Renal cortical epithelial cell (primary cell): ENCODE measurements at places on chromosomes 11 and 22. TPM values are rescaled to one million over a fixed set of nuclear protein-coding genes. Genes with fewer than 3 reads are reported as not detected.

Gene RAG1
- 2.6 and 3.7 TPM in 2 replicates for total RNA-seq

Gene PRODH
- 1.9 and 4.3 TPM in 2 replicates for total RNA-seq

Gene SCGB1C1
- 0.55 TPM in 1 of 2 replicates, not detected in the other for total RNA-seq

Gene NUDT8
- 3.9 and 8.2 TPM in 2 replicates for total RNA-seq

Gene CPT1A
- 7.5 and 18.9 TPM in 2 replicates for total RNA-seq

Gene OR52I1
- total RNA-seq = not detected in 2 replicates

Gene OR52N4
- total RNA-seq = not detected in 2 replicates

Gene APOL1
- 155 and 247 TPM in 2 replicates for total RNA-seq

Gene POGLUT3
- total RNA-seq = 10.6 and 11.7 TPM in 2 replicates

Gene ACAD8
- 22.2 and 31.2 TPM in 2 replicates for total RNA-seq

Gene MPPED1
- not detected in 2 replicates for total RNA-seq

Gene OOSP1
- 0.45 TPM in 1 of 2 replicates, not detected in the other for total RNA-seq

Gene NRXN2
- total RNA-seq = under 0.01 TPM in 1 of 2 replicates, not detected in the other

Gene DKK3
- total RNA-seq = 150 and 274 TPM in 2 replicates

Gene PHRF1
- 27.4 and 40.9 TPM in 2 replicates for total RNA-seq

- DNase-seq = no peak
Measured at GRCh38 chr11:75140269-75141138, 10.4 kb upstream of the SLCO2B1 start.

DNA sequence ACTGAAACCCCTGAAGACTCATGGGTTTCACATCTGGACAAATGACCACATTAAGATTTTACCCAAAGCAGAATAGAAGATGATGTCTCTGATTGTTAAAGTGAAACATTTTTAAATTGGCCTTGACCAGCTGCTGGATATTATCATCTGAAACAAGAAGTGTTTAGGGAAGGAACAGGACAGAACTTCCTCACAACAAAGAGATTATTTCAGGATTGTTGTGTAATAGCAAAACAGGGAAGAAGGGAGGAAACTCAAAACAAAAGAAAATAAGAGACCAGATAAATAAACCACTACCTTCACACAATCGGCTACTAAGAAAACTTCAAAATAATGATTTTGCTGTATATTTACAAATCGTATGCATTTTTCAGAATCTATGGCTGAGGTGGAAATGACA is 319.2 kb upstream of the API5 start:
- DNase-seq = no peak

- no peak for DNase-seq
Measured at GRCh38 chr11:117979481-117980211, 6.5 kb upstream of the IL10RA start.

- DNase-seq = peak; percentile 9
Measured at GRCh38 chr11:92782806-92783205, 186.6 kb upstream of the MTNR1B start.

DNA sequence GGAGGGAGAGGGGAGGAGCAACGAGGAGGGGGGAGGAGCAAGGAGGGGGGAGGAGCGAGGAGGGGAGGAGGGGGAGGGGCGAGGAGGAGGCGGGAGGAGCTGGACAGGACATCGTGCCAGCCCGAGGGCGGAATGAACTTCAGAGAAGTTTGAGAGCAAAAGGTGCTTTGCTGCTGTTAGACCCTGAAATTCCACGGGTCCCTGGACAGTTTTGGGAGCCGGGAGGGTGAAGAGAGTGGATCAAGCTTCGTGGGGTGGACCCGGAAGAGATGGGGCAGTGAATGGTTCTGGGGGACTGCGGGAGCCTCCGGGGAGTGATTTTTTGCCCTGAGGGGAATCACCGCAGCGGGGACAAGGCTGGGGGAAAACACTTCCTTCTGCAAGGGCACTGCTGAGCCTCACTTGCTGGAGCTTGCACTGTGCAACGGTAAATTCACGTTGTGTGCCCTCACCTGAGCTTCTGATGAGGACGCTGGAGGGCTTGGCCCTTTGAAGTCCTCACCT is 10.7 kb upstream of the NLRP6 start:
- DNase-seq = no peak

GRCh38 chr11:36317992-36318391 is 21.9 kb downstream of the PRR5L start:
- no peak for DNase-seq

GRCh38 chr22:38136607-38137006 is 26.1 kb upstream of the BAIAP2L2 start:
- no peak for DNase-seq

DNA sequence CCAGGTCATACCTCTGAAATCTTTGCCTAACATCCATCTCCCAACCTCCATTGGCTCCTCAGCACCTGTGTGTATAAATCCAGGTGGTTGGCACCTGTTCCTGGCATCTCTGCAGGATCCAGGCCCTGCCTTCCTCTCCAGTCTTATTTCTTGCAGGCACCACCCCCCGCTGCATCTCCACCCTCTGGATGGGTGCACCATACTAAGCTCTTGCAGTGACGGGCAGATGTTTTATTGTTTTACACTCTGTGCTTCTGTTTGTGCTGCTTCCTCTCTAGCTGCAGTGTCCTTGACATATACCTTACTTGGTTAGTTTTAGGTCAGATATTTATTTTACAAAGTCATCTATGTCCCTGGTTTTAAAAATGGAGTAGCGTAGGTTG is 102.6 kb downstream of the TBC1D22A start:
- no peak for DNase-seq

- DNase-seq = no peak
Measured at GRCh38 chr11:130198292-130198691, 38.7 kb downstream of the ST14 start.

- no peak for DNase-seq
Measured at GRCh38 chr11:111550258-111550657, 9.7 kb downstream of the LAYN start.

DNA sequence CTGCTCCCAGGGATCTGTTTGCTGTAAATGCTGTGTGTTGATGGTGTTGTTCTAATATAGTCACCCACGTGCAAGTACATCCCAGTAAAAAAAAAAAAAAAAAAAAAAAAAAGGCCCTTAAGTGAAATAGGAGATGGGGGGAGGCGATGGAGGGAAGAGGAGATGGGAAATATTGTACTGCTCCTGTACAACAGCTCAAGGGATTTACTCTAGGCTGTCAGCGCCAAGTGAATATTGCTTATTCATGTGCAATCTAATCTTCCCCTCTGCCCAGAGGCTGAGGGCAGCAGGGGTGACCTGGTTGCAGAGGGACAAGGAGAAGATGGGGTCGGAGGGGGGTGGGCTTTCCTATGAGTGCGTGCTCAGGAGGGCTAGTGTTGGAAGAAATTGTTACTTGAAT is 206.2 kb upstream of the CADM1 start:
- DNase-seq = no peak

DNA sequence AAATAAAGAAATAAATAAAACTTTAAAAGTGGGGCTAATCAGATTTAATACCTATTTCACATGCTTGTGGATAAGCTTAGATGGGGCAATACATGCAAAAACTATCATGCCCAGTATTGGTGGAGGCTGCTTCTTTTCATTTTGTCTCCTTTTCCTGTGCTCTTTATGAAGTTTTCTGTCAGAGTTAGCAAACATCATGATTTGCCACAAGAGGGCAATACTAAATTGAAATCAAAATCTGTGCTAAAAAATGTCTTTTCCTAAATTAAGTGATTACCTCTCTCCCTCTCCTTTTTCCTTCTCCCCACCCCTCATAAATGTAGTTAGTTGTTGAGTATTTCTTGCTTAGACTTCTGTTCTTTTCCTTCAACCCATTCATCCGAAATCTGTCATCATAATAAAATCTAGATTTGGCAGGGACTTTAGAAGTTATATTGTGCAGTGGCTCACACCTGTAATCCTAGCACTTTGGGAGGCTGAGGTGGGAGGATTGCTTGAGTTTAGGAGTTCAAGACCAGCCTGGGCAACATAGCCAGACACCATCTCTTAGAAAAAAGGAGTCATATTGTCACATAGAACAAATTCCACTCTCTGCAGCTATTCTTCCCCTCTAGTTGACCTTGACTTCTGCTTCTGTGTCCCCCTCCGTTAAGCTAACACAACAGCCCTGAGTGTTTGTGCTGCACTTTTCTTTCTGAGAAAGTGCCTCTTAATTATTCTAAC is 4.7 kb upstream of the ARHGAP42 start:
- DNase-seq = peak; percentile 60

DNA sequence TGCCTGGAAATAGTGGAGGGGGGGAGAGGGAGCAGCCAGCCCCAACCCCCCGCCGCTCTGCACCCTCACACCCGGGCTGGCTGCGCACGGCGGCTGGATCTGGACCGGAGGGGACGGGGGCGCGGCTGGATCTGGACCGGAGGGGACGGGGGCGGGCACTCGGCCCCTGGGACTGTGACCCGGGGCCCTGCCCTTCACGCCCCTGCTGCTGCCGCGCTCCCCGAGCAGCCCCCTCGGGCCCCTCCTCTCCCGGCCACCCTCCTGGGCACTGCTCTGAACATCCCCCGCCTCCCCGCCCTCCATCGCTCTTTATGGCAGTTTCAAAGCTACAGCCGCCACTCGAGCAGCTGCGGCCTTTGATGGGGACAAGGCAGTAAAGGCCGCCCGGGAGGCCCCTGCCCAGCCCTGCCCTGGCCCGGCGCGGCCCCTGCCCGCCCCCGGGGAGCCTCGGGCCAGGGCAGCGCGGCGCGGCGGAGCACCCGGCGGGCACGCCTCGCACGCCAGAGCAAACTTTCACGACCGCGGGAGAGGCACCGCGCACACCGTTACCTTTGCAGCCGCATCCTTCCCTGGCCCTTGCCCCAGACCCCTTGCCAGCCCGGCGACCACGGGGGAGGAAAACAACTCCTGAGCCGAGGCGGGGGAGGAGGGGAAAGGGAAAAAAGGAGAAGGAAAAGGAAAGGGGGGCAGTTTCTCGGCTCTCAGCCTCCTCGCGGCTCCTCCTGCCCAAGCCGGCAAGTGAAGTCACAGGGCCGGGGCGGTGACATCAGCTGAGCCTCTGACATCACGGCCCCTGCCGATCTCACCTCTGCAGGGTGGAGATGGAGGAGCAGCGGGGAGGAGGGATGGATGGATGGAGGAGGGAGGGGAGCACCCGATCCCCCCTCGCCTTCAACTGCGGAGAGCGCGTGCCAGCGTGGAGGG is 13.1 kb upstream of the TCF20 start:
- no peak for DNase-seq

GRCh38 chr11:116267146-116267545 is 505.6 kb downstream of the BUD13 start:
- DNase-seq = no peak

- no peak for DNase-seq
Measured at GRCh38 chr11:63889344-63889743, 27.6 kb downstream of the RCOR2 start.

GRCh38 chr22:46758867-46759290 is 3.6 kb upstream of the TBC1D22A start:
- peak; percentile 84 for DNase-seq

GRCh38 chr11:22976146-22976545 is 115.9 kb upstream of the CCDC179 start:
- DNase-seq = peak; percentile 96

- DNase-seq = no peak
Measured at GRCh38 chr11:117062498-117062897, 35.7 kb downstream of the SIK3 start.

- no peak for DNase-seq
Measured at GRCh38 chr11:104322696-104323095, 158.7 kb upstream of the PDGFD start.

GRCh38 chr22:50505276-50505775 is 2.2 kb downstream of the LMF2 start:
- DNase-seq = no peak

GRCh38 chr11:22163394-22163797 is 29.5 kb upstream of the ANO5 start:
- peak; percentile 11 for DNase-seq

DNA sequence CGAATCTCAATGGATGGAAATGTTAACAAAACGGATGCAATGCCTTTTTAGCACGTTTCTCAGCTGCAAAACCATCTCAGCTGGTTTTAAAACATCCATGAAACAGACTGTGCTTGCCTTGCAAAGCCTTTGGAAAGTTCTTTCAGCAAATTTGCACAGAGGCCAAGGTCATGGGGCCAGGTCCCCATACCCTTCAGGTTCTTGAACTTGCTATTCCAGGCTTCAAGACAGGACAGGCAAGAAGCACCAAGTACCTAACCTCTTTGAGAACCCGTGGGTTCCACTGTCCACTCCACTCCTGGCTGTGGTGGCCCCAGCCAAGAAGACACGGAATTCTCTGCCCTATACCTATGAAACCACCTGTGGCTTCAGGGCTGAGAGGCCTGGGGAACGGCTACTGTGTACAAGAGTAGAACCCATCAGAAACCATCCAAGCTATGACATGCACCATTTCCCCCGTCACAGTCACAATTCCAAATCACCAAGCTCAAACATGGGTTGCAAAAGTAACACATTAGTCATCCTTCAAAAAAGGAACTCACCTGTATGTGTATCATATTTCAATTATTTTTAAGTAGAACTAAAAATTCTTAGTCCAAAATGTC is 17.0 kb downstream of the TNKS1BP1 start:
- no peak for DNase-seq

- DNase-seq = peak; percentile 86
Measured at GRCh38 chr11:8732748-8733241, 50.2 kb downstream of the RPL27A start.
